ENCODE measurements at places on chromosomes 7 and 10.

- DNase-seq, result no peak
Measured at GRCh38 chr10:79081353-79082034, 12.7 kb downstream of the ZMIZ1 start.

DNA sequence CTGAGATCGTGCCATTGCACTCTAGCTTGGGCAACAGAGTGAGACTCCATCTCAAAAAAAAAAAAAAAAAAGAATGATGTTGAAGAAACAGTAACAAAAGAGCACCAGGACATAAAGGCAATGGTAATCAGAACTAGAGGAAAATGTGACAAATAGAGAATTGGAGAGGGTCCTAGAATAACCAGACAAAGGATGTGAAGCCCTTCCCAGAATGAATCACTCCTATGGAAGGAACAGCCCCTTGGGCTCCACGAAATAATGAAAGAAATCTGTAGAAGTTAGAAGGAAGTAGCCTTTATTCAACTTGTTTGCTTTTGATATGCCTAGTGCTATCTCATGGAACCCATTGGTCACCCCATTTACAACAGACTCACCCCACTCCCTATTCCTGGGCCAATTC, 169.2 kb downstream of the SUGCT start:
- no peak for DNase-seq

DNA sequence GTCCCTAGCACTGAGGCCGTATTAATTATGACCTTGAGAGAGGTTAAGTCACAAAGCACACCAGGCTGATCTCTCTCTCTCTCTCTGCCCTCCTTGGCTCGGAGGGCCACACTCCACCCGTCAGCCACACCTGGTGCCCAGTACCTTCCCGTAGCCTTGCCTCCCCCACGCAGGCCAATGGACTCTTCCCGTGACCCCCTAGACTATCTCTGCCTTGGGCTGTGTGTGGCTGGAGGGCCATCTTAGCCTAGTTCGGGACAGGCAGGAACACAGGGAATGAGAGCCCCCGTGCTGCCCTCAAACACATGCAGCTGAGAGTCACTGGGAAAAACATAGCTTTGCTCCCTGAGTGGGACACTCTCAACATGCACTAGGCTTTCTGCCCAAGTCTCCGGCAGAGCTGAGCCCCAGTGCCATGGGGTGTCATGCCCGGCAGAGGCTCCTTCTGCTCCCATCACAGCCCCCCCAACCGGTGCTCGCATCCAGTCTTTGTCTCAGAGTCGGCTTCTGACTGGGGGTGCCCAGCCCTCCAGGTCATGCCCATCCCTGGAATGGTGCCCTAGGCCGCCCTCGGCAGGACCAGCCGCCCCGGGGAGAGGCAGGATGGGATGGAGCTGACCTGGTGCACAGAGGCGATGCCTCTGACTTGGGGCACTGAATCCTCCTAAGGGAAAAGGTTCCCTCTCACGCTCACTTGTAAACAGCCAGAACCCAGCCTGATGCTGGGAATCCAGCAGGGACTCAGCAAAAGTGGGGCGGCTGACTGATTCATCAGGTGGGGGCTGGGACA, 63.0 kb downstream of the TCERG1L start:
- DNase-seq, result no peak

DNA sequence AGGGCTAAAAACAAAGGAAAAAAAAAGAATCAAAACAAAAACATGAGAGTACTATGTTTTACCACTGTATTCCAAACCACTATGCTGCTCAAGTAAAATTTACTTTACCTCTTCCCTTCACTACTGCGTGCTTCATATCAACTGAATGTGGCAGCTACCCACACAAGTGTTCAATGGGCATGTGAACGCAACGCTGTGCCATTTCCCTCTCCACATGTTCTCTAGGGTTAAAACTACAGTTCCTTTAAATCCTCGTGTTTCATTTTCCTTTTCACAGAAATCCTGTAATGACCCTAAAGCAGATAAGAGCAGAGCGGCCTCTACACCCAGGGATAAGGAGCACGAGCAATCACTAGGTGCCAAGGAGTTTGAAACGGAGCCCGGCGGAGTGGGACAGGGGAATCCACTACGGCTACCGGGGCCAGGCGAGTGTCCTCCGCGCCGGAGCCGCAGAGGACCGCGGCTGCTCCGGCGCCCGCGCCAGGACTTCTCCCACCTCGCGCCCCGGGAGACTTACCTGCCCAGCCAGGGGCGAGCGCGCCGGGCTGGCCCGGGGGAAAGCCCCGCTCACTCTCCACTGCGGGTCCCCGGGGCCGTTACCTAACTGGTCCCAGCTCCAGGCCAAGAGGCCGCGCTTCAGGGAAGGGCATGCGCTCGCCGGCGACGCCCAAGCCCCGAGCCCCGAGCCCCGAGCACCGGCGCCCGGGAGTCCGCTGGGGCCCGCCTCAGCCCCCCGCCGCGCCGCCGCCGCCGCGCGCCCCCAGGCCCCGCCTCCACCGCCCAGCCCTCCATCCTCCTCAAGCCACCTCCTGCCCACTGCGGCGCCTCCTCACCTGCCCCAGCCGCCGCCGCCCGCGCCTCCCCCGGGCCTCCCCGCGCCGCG, 711 bp downstream of the NAMPT start:
- peak; percentile 55 for DNase-seq

DNA sequence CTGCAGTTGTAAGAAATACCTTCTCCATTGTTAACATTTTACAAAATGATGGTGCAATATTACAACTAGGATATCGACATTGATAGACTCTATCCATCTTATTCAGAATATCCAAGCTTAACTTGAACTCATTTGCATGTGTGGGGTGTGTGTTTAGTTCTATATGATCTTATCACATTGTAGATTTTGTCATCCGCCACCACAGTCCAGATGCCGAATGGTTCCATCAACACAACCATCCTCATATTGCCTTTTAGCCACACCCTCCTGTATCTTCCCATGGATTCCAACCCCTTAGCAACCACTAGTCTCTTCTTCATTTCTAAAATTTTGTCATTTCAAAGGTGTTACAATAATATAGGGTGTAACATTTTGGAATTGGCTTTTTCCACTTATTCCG, 452.9 kb upstream of the AKR1E2 start:
- no peak for DNase-seq

- DNase-seq, result peak; percentile 84
Measured at GRCh38 chr7:150514748-150515222, at the start of gene GIMAP7. Gene GIMAP7, plus strand, starts transcription at chr7:150514872. Its CDS starts 5,103 bp downstream, at chr7:150519975.

DNA sequence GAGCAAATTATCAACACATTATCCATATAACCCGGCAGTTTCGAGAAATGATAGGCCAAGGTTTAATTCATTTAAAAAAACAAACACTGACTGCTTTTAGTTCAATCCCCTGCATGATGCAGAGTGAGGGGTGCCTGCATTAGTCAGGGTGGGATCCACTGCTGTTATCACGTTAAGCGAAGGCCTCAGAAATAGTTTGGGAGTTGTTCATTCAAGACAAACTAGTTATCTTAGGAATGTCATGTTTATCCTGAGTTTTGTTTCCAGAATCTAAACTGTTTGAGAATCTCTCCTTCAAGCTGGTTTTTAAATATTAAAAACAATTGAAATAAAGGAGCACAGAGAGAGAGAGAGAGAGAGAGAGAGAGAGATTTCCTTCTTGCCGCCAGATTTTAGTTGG, 36.6 kb upstream of the PFKP start:
- no peak for DNase-seq

DNA sequence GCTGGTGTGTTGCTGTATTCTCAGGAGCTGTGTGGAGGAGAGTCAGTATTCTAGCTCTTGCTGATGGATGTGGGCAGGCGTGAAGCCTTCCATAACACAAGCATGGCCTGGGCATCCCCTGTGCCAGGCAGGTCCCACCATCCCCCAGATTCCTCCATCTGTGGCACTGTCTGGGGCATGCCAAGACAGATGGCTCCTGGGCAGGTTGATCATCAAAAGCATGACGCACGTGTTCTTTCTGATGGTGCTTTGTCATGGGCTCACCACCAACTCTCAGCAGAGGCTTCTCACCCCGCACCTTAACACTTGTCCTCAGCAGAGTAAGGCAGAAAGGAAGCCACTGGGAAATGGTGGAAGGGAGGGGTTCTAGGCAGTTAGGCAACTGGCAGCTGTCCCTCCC, 364.3 kb downstream of the PLXNA4 start:
- no peak for DNase-seq

DNA sequence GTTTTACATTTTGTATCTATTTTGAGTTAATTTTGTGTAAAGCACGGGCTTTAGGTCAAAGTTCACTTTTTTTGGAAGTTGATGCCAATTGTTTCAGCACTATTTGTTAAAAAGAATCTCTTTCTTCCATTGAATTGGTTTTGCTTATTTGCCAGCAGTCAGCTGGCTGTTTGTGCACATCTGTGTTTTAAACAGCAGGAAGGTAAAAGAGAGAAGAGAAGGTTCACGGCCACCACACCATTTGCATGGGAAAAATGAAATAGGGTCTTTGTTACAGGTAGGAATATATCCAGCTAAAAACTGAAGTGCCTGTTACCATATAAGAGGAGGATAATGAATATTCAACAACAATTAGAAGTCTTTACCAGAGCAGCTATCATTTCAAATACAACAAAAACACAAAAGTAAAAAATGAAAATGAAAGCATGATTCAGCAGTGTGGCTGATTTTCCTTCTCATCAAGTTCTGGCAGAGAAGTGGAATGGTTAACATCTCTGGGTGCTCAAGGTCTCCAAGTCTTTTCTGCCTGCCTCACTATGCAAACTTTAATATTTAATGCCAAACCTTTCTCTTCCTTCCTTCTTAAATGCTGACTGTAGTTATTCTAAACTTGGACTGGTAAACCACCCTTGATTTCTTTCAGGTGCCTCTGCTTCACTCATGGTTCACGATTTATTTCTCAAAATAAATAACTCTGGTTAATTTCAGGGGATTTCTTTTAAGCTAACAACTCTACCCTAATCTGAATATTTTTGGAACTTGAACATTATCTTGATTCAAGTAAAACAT, 841.5 kb downstream of the GRM8 start:
- DNase-seq, result no peak

GRCh38 chr10:77086081-77086480, 551.5 kb downstream of the KCNMA1 start:
- no peak for DNase-seq

- no peak for DNase-seq
Measured at GRCh38 chr7:99820408-99821027, 7.3 kb upstream of the CYP3A43 start.

GRCh38 chr7:93055543-93056107, 62.2 kb downstream of the SAMD9 start:
- DNase-seq, result peak; percentile 12

- DNase-seq, result no peak
Measured at GRCh38 chr10:129866894-129867293, 97.2 kb downstream of the EBF3 start.

DNA sequence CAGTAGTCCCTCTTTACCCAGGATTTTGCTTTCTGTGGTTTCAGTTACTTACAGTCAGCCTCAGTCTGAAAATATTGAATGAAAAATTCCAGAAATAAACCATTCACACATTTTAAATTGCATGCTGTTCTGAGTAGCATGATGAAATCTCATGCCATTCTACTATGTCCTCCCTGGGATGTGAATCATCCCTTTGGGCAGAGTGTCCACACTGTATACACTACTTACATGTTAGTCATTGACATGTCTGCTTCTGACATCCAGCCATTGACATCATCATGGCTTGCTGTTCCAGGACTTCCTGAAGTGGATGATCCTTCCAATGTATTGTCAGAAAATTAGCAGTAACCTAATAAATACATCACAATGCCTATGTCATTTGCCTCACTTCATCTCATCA, 34.6 kb upstream of the MALRD1 start:
- DNase-seq, result no peak

GRCh38 chr10:46541735-46542566, 14.5 kb downstream of the GPRIN2 start:
- no peak for DNase-seq

- no peak for DNase-seq
Measured at GRCh38 chr7:137151041-137151689, 192.4 kb downstream of the PTN start.

DNA sequence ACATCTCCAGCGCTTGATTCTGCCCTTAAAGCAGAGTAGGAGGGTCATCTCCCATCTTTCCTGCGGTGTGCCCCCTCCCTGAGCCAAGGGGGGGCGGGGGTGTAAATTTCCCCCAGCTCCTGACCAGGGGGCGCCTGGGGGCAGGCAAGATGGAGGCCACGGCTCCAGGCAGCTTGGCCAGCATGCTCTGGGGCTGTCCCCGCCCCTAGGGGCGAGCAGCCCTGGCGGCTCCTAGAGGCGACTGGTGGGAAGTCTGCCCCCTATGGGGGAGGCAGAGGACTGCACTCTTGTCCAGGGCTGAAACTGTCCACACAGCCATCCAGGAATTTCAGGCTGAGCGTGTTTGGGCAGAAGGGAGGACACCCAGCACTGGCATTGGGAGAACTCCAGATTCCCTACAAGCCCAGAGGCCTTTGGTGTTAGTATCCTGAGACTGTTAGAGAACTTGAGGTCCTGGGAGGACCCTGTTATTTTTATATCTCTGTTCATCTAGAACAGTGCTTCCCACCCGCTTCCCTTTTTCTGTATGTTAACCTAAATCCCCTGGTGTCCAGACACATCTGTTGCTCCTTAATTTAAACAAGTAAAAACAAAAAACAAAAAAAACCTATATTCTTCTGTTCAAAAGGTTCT, 4.6 kb downstream of the STRA8 start:
- no peak for DNase-seq

DNA sequence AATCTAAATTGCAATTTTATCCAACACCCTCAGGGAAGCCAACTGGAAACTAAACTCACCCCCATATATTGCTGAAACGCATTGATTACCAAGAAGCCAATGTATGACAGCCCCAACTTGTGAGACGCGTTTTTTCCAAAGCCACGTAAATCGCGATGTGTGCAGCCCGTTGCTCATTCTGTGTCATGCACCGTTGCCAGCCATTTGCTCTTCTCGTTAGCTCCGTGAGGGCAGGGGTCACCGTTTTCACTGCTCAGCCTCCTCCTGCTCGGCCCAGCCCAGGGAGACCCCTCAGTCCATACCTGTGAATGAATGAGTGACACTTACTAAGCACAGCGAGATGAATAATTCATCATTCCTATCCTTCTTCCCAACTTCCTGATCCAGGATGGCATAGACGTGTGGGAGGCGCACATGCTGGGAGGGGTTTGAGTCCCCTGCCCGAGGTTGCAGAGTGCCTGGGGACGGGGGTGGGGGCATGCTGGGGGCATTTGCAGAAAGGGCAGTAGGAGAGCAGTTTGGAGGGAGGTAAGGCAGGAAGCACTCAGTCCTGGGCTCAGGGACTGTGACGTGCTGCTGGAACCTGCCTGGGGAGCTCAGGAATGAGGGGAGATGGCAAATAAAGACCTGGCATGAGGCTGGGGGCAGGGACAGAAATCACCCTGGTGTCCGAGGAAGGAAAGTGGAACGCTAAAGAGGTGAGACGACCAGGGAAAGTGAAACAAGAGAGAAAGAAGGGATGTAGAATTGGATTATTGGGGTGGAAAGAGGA, 104.2 kb upstream of the SDK1 start:
- no peak for DNase-seq

GRCh38 chr7:151568956-151569940, 49.6 kb upstream of the RHEB start:
- no peak for DNase-seq

Data from CD4-positive, alpha-beta T cell treated with Interleukin-6 for 4 hours (primary cell).